ENCODE measurements at places on chromosomes 12 and 14.

GRCh38 chr12:80056845-80057244, 42.5 kb upstream of the OTOGL start:
- no peak for DNase-seq

DNA sequence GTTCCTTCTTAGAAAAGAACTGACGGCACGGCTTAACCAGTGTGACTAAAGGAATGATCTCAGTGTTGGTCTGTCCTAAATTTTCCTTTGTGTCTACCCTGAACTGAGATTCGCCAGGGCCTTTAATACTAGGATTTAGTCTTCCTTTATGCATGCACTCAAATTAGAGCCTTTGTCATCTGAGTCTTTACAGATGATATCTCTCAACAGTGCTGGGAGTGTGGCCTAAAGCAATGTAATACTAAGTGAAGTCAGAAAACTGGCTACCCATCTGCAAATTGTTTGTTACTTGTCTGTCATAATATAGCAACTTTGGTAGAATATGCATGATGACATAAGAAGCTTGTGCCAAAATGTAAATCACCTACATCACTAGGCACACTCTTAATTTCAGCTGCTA, 95.4 kb downstream of the PTPRO start:
- no peak for DNase-seq

- no peak for DNase-seq
These were observed 53.6 kb upstream of the TRAF3 start for GRCh38 chr14:102723650-102724049.

GRCh38 chr12:124902916-124903315, 11.5 kb downstream of the UBC start:
- DNase-seq, result no peak

GRCh38 chr14:59295951-59296350, 107.5 kb downstream of the DAAM1 start:
- DNase-seq, result no peak
